Kidney glomerular epithelial cell (primary cell): ENCODE measurements at places on chromosomes 16 and 17.

DNA sequence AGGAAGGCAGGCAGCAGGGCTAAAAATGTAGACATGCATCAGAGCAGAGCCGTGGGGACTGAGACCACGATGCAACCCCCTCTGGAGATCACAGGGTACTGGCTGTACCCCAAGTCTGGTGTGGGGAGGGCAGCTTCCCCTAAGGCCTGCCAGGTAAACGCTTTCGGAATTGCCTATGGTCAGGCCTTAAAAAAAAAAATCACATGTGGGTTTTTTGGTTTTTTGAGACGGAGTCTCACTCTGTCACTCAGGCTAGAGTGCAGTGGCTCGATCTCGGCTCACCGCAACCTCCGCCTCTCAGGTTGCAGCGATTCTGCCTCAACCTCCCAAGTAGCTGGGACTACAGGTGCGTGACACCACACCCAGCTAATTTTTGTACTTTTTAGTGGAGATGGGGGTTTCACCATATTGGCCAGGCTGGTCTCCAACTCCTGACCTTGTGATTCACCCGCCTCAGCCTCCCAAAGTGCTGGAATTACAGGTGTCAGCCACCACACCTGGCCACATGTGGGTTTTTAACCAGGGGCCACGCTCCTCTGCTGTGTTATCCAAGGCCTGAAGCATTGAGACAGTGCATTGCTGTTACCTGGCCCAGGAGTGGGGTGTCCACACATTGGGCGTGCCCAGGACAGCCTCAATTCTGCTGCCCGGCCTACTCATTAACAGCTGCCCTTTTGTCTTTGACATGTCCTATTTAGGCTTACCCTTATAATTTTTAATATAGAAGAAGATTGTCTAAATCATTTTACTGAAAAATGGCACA, 50.4 kb downstream of the LITAF start:
- no peak for DNase-seq

GRCh38 chr17:77836557-77837041, 121.9 kb upstream of the TNRC6C start:
- peak; percentile 71 for DNase-seq

- DNase-seq = no peak
Measured at GRCh38 chr16:28975158-28975599, 601 bp downstream of the SPNS1 start.

DNA sequence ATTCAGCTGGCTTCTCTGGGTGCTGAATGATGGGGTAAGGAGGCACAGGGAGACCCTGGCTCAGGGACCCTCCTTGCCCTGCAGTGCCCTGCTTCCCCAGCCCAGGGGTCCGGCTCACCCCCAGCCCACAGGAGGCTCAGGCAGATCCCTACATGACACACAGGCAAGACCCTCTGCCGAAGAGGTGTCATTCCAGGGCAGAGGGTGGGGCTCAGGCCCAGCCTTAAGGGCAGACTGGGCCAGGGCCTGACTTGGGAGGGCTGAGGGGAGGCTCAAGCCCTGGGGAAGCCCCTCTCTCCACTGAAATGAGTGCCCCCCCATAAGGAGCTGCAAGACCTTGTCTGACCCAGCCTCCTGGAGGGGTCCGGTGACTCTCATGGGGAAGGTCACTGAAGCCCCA, 30.3 kb upstream of the KSR1 start:
- DNase-seq = no peak

- no peak for DNase-seq
Measured at GRCh38 chr17:70276906-70277305, 107.6 kb downstream of the KCNJ2 start.
